Transverse colon (tissue), 4 donors: ENCODE measurements at places on chromosomes 1 and 21.
A peak's percentile ranks its signal among the peaks of the same experiment; 100 is the strongest.

DNA sequence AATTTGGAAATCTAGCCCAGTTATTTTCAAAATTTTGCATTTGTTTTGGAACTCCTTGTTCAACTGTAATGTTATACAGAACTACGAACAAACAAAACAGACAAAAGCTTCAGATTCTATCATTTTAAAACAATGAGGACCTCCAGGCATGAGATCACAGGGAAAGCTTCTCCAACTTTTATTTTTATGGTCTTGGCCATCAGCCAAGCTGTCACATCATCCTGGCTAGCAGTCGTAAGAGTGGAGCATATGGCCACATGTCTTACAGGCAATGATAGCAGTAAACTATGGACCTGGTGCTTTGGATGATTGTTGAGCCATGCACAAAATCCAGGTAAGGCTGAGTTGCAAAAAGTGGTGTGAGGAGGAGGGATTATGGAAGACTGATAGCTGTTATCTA is 299.6 kb downstream of the LMX1A start:
- DNase-seq, result no peak

DNA sequence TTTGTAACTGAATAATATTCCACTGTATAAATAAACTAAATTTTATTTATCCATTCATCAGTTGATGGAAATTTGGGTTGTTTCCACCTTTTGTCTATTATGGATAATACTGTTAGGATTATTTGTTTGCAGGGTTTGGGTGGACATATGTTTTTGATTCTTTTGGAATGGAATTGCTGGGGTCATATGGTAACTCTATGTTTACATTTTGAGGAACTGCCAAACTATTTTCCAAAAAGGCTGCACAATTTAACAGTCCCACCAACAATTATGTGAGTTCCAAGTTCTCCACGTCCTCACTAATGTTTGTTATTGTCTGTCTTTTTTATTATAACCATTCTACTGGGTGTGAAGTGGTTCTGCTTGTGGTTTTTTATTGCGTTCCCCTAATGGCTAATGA is 4.3 kb upstream of the SERBP1 start:
- no peak for DNase-seq

DNA sequence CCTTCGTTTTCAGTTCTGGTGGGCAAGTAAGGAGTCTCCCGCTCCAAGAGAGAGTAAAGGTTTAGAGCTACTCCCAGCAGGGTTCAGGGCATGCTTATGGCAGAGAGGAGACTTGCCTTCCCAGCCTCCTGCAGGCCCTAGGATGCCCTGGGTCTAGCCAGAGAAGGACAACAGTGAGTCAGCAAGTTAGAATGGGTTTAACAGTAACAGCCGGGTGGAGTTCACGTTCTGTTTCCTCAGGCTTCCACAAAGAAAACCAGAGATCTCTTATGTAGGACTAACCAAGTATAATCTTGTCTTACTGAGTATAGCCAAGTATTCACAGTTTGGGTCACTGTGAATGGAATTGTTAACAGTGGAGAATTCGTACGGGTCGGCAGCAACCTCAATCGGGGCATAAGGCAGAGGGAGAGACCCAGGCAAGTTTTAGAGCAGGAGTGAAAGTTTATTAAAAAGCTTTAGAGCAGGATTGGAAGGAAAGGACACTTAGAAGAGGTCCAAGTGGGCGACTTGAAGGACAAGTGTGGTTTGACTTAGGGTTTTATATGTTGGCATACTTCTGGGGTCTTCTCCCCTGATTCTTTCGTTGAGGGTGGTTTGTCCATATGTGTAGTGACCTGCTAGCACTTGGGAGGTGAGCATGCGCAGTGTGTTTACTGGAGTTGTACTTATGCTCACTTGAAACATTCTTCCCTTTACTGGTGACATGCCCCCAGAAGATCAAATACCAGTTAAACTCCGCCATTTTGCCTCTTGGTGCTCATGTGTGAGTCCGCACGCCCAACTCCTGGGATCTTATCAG is 4.5 kb downstream of the OVAAL start:
- DNase-seq, result peak; percentile 21

GRCh38 chr1:19054216-19054615 is 97.7 kb upstream of the IFFO2 start:
- no peak for DNase-seq

DNA sequence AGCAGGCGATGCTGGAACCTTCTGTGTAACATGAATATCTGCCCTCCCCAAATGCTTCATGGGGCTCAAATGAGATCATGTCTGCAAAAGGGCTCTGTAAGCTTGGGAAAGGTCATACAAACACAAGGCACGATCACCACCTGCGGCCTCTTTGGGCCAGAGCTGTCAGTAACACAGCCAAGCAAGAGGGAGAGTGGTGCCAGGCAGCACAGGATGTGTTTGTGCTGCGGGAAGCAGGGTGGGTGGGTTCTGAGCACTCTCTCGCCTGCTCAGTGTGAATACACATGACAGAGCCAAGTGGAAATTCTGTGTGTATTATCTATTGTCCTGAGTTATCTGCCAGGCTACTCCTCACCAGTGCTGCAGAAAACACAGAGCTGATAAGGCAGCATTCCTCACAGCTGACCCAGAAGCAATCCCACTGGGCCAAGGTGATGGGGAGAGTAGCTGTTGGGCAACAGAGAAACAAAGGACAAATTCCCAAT is 101.2 kb downstream of the LAMC2 start:
- no peak for DNase-seq
